ENCODE measurements at places on chromosomes 6 and 20.

DNA sequence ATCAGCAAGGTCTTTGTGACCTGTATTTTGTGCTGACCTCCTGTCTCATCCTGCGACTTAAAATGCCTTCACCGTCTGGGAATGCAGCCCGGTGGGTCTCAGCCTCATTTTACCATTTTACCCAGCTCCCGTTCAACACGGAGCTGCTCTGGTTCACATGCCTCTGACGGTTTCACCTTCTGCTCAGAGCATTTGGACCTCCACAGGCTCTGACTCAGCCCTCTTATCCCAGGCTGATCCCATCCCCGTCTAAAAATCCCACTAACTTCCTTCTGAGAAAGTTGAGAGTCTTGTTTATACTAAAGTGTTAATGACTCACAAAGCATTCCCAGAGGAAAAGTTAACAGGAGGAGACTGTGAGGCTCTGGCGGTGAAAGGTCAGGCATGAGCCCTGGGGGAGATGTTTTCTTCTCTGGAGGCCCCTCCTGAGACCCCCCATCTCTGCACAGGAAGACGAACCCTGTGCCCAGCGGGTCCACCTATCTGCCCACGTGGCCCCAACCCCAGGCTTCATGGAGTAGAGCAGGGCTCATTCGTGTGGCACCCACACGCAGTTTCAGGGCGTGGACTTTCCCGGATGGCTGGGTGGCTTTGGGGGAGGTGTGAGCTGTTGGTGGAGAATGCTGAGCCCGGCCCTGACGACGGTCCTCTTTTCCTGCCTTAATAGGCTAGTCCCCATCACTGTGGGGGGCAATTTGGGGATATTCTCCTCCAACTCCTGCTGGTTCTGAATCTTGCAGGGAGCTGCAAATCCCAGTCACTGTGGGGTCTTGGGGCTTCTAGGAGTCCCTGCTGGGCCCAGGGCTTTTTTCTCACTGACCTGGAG, 3.3 kb upstream of the BIRC7 start:
- no peak for DNase-seq

DNA sequence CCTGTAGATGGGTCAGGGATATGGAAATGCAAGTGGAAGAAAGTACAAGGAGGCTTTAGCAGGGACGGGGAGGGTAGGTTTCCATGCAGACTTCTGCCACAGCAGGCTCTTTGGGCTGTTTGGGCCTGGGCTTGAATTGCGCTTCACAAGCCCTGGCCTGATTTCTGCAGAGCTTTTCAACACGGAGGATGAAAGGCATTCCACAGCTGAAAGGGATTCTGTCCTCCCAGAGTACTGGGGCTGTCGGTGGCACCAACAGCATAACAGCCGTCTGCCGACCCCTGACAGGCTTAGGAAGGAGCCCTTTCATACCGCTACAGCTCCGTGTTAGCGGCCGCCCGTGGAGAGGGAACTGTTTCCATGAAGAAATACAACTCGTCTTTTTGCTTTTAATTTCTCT, 22.9 kb upstream of the TBC1D7 start:
- DNase-seq: no peak

- DNase-seq: no peak
Observed at GRCh38 chr6:169723991-169724493, 258 bp downstream of the PHF10 start.

- peak; percentile 68 for DNase-seq
Observed at GRCh38 chr6:7108964-7109836, 1.4 kb downstream of the RREB1 start.

DNA sequence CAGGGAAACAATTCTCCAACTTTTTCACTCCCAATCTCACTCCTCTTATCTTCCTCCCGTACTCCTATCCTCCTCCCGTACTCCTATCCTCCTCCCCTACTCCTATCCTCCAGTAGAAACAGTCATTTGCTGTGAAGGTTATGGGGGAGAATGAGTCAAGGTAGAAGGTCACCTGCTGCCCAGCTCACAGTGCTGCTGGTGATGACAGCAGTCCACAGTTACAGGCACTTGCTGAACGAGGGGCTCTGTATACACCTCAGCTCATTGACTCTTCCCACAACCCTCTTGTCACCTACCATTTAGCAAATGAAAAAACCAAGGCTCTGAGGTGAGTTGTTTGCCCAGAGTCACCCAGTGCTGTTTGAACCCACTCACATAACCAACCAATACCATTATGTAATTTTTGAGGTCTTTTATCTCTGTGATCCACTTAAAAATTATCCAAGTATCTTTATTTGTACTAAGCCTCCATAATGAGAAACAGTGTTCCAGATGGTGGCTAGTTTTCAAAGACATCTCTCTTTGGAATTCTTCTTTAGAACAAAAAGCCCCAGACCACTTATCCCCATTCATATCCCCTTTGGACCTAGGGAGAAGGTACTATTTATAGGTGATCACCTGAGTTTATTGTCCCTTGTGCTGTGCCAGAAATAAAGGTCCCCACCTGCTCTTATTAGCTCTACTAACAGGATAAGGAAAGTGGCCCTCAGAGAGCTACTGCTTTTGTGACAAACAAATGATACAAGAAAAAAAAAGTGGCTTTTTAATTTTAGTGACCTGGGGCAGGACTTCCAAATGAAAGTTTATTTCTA, 53.2 kb downstream of the PTPN1 start:
- no peak for DNase-seq

DNA sequence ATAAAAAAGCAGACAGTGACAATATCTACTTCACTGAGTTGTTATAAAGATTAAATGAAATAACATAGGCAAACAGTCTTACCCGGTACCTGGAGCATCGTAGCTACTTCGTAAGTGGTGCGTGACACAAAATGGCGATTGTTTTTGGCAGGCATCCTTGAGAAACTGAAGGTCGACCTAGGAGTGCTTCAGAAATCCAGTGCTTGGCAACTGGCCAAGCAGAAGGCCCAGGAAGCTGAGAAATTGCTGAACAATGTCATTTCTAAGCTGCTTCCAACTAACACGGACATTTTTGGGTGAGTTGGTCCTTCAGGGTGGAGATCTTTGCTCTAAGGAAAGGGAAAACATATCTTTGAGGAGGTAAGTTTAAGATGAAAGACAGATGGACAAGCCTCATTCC, 4.8 kb downstream of the BPIFA2 start:
- no peak for DNase-seq

- no peak for DNase-seq
Observed at GRCh38 chr6:131950767-131951575, at the start of gene CCN2. Gene CCN2, minus strand, starts transcription at chr6:131951372. Its CDS starts 200 bp downstream, at chr6:131951172.

- no peak for DNase-seq
Observed at GRCh38 chr6:143288923-143289322, 161.6 kb downstream of the ADAT2 start.

- no peak for DNase-seq
Observed at GRCh38 chr6:132512342-132512637, 626 bp downstream of the STX7 start.

GRCh38 chr20:24235296-24236175, 233.9 kb upstream of the SYNDIG1 start:
- no peak for DNase-seq

GRCh38 chr6:33105916-33106871, 30.4 kb downstream of the HLA-DPB1 start:
- no peak for DNase-seq

GRCh38 chr6:14983599-14984518, 262.0 kb upstream of the JARID2 start:
- no peak for DNase-seq

GRCh38 chr6:138486249-138487101, 12.8 kb downstream of the NHSL1 start:
- no peak for DNase-seq

- no peak for DNase-seq
Observed at GRCh38 chr6:56524891-56525703, 117.6 kb downstream of the DST start.

DNA sequence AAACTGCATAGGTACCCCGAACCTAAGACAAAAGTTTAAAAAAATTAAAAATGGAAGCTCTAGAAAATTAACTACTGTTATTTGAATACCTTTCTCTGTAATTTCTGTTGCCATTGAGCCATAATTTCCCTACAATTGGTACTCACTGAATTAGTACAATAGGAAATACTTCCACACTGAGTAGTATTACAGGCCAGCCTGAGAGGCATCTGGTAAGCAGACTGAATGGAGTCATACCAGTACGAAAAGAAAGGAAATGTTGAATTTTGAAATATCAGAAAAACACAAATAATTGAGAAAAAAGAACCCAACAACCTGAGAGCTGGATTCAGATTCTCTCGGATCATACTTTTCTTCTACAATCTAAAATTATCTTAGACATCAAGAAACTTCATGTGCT, 791.3 kb downstream of the TENT5A start:
- no peak for DNase-seq

GRCh38 chr6:147310521-147310920, 106.3 kb downstream of the STXBP5 start:
- DNase-seq: no peak

- no peak for DNase-seq
Observed at GRCh38 chr20:721876-722275, 46.3 kb upstream of the SCRT2 start.

DNA sequence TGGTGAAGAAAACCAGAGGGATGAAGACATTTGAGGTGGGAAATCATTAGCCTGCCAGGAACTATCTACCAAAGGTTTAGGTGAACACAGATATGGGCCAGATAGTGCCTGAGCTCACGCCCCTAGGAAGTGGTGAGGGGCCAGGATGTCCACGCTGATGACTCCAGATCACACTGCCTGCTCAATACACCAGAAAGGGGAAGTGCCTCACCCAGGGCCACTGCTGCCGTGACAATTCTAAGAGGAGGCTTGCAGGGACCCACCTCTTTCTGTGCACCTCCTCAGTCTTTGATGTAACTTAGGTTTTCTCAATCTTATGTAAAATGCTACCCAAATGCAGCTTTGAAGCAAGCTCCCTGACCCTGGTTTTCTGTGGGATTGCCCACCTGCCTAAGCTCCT, 5.4 kb upstream of the RAB44 start:
- peak; percentile 21 for DNase-seq

GRCh38 chr20:22490287-22491193, 93.8 kb downstream of the FOXA2 start:
- no peak for DNase-seq

DNA sequence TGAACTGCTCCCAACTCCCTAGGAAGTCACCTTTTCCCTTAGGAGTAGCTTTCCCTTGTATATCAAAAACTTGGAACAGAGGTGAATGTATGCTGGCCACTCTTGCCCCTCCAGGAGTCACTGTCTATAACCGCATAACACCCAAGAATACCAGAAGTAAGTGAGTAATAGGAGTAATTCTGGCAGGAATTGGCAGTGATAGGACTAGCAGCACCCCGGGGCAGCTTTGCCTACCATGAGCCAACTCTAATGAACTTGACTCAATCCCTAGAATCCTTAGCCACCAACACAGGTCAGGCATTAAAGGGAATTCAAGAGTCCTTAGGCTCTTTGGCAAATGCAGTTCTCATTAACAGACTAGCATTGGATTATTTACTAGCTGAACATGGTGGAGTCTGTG, 28.8 kb upstream of the CD164 start:
- no peak for DNase-seq

DNA sequence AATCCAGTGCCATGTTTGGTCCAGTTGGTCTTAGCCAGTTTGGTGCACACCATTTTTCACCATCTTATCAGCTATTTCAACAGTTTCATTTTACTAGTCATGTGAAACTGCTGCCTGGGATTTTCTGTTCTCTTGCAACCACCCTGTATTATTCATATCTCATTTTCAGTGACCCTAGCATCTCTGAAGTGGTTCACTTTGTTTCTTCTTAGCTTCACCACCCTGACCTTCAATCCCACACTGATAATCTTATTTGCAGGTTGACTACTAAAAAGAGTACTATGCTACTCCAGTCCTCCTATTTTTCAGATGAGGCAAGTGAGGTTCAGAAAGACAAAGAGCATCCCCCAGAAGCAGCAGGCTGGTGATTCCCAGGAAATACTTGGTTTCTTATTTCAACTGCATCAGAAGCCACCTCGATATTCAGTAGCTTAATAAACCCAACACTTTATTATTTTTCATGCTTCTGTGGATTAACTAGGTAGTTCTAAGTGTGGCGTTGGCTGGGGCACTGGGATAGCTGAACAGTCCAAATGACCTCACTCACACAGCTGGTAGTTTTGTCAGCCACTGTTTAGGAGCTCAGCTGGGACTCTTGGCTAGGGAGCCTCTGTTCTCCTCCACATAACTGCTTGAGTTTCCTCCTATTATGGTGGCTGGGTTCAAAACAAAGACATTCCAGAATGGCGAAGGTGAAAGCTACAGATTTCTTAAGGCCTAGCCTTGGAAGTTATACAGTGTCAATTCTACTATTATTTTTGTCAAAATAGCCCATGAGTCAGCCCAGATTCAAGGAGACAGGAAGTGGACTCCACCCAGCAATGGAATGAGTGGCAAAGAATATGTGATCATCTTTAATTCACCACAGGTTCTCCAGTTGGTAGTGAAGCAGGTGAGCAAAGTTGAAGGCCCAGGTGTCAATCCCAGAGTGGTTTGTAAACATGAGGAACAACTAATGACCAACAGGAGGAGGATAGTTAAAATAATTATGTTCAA, 40.6 kb downstream of the BPIFB4 start:
- no peak for DNase-seq

DNA sequence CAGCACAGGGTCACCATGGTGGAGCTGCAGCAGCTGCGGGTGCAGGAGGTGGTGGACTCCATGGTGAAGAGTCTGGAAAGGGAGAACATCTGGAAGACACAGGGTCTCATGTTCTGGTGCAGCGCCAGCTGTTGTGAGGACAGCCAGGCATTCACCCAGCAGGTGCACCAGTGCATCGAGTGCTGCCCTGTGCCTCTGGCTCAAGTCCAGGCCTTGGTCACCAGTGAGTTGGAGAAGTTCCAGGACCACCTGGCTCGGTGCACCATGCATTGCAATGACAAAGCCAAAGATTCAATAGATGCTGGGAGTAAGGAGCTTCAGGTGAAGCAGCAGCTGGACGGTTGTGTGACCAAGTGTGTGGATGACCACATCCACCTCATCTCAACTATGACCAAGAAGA, 22.9 kb upstream of the RIPK1 start:
- DNase-seq: no peak

- no peak for DNase-seq
Observed at GRCh38 chr6:125480146-125480545, 178.4 kb upstream of the HDDC2 start.

DNA sequence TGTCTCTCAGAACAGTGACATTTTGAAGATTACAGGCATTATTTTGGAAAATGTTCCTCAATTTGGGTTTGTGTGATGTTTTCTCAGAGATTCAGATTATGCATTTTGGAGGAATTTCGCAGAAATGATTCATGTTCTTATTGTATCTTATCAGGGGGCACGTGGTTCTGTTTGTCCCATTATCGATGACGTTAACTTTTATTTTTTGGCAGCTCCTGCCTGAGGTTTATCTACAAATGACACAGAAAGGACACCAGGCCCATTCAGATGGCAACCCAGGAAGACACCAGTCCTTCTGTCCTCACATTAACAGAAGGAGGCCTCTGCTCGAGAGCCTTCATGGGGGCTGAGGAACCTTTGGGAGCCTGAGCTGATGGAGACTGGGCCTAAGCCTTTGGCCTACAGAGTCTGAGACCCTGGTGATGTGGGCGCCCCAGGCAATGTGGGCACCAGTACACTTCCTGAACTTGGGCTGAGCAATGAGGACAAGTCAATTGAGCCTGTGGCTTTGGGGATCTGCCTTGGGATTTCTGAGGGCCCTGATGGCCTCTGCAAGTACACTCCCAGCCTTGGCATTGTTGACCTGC, 41.2 kb upstream of the EZR start:
- DNase-seq: peak; percentile 87

- DNase-seq: no peak
Observed at GRCh38 chr6:44305200-44305725, 7.9 kb downstream of the AARS2 start.

- peak; percentile 41 for DNase-seq
Observed at GRCh38 chr20:36051318-36052116, 83.1 kb downstream of the CNBD2 start.

Data from hematopoietic multipotent progenitor cell treated with erythropoietin and hydrocortisone succinate and interleukin-3 and kit ligand, for 8 days (in vitro differentiated cells).